ENCODE measurements at places on chromosomes 11 and 22.

DNA sequence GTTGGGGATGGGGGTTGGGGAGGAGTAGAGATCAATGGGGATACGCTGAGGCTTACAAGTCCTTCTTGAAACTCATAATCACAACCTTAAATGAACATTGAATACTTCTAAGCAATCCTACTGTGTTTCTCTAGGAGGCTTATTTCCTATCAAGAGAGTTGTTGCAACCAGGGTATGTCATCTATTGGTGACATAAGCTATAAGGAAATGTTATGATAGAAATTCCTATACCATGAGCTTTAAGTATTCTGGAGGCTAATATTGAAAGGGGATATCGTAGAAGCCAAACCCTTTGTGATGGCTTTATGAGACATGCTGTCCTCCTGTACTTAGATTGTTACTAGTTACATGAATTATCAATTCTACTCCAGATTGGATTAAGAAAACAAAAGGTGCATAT is 72.9 kb downstream of the DKK3 start:
- no peak for DNase-seq

- no peak for DNase-seq
Measured at GRCh38 chr11:125284245-125284850, 119.8 kb downstream of the PKNOX2 start.

DNA sequence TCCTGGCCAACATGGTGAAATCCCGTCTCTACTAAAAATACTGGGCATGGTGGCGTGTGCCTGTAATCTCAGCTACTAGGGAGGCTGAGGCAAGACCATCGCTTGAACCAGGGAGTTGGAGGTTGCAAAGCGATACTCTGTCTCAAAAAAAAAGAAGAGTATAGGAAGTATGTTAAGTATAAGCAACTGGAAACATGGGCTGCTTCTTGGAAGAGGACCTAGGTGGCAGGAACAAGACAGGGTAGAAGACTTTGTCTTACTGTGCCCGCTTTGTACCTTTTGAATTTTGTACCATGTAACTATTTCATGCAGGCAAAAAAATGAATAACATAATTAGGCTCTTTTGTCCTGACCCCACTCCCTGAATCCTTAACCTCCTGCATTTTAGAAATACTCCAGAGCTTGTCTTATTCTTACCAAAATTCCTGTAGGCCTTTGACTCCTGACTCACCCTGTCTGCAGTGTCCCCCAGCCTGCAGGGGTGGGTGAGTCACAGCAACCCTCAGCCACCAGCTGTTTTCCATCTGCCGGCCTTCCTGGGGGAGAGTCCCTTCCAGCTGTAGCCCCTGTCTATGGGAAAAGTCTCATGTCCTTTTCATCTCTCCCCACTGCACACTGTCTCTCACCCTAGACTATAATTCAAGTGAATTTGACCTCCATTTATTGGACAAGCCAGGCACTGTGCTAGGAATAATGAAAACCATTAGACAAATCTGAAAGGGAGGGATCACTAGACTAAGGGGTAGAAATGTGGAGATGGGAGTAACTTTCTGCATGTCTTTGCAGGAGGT is 41.8 kb downstream of the TXN2 start:
- DNase-seq = peak; percentile 96

DNA sequence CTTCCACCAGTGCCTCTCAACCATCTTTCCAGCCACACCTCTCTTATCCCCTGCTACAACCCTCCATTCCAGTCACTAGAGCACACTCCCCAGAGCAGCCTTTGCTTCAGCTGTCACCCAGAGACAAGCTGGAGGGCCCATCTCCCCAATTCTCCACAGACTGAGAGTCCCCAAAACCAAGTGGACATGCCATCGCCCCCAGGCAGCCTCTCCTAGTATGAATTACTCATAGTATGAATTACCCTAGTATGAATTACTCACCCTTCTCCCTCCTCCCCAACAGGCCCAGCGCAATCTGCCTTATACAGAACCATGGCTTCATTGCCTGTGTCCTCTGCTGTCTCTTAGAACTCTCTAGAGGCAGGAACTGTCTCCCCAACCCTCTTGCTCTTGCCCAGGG is 24.8 kb downstream of the MYH9 start:
- DNase-seq = no peak

- no peak for DNase-seq
Measured at GRCh38 chr11:14672635-14673034, 29.0 kb downstream of the PDE3B start.

- DNase-seq = peak; percentile 88
Measured at GRCh38 chr11:76807206-76807875, 24.2 kb downstream of the TSKU start.

- DNase-seq = no peak
Measured at GRCh38 chr11:12882670-12883069, 126.4 kb upstream of the RASSF10 start.

All from urothelium cell line (cell line).